ENCODE measurements at places on chromosomes 12 and 14.

DNA sequence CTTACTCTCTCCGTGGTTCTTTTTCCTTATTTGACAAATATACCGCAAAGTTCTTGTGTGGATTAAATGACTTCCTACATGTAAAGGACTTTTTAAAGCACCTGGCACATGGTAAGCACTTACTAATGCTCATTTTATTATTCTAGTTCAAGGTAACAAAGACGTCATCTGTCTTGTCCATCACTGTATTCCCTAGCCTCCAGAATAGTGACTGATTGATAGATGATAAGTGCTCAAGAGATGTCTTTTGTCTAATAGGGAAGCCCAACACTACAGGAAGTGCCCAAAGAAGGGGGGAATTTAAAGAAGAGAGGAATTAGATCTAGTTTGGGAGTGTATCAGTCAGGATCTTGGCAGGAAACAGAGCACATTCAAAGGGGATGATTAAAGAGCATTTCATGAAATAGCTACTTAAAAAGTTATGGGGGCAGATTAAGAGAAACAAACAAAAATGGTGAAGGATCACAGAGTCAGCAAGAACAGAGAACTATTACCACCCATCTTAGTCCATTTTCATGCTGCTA lies 151.9 kb downstream of the GXYLT1 start:
- DNase-seq, result no peak

GRCh38 chr12:20234474-20234873 lies 133.9 kb upstream of the PDE3A start:
- DNase-seq, result no peak

- no peak for DNase-seq
Measured at GRCh38 chr12:52656616-52657015, 4.6 kb upstream of the KRT2 start.

DNA sequence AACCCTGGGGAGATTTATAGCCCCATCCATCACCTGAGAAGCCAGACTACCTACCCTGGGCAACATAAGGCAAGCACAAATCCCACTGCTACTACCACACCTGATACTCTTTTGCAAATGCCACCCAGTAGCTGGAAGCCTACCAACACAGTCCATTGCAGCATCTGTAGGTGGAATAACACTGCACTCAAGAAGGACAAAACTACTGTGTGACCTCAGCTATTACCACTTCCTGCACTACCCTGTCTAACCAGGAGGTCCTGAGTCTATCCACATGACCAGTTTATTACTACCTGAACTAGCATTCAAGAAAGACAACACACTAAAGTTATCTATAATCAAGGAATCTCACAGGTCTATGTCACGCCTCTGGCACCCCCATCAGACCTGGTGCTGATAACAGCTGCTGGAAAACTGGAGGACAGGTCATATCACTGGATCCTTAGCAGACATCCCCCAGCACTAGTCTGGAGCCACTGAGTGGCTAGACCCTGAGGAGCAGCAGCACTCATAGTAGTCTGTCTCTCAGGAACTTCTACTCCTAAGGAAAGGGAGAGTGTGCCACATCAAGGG lies 2.9 kb upstream of the CLEC1A start:
- DNase-seq, result no peak

DNA sequence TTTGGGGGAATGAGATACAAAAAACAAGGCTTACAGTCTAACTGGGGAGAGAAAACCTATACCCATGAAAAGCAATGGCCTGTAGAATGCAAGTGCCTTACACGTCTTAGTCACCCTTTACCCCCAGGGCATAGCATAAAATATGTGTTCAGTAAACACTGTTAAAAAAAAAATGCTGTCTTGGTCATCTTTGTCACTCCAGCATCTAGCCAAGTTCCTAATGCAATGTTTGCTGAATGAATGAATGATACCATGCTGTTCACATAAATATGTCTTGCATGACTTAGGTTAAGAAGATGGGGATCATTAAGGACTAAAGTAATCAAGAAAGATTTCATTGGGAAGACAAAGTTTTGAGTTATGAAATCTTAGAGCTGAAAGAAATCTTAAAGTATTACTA lies 38.5 kb downstream of the PPP2R5E start:
- no peak for DNase-seq

GRCh38 chr12:106345746-106346145 lies 11.8 kb upstream of the POLR3B start:
- no peak for DNase-seq

DNA sequence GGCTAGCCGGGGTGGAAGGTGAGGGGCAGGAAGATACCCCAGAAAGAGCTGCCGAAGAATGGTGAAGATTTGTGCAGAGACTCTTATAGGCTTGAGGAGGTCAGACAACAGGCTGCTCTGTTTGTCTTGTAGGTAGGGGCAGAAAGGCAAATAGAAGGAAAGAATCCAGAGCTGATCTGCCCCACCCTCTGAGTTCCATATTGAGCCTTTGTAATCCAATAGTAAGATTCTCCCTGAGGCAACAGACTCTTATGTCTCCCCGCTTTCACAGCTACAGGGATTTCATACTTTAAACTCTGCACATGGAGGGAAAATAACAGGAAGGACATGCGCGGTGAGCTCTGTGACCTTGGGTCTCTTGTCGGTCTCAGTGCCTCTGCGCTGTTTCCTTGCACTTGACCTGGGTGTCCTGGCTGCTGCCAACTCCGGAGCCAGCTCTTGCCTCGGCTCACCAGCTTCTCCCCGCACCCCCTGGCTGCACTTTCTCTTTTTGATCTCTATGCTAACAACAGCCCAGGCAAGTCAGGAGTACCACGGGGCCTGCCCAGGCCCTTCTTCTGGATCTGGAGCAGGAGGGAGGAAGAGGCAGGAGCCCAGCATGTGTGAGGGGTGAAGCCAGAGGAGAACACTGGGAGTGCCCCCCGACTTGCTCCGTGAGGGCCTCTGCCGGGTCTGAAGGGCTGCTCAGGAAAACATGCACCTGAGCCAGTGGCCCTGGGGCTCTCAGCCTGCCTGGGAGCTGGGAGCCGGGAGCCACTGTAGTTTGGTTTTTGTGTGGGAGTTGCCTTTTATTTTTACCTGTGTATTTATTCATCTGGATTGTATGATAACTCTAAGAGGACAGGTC lies 75.8 kb downstream of the PPP1R36 start:
- DNase-seq, result no peak

GRCh38 chr12:118370601-118371000 lies 2.1 kb downstream of the TAOK3 start:
- DNase-seq, result no peak

DNA sequence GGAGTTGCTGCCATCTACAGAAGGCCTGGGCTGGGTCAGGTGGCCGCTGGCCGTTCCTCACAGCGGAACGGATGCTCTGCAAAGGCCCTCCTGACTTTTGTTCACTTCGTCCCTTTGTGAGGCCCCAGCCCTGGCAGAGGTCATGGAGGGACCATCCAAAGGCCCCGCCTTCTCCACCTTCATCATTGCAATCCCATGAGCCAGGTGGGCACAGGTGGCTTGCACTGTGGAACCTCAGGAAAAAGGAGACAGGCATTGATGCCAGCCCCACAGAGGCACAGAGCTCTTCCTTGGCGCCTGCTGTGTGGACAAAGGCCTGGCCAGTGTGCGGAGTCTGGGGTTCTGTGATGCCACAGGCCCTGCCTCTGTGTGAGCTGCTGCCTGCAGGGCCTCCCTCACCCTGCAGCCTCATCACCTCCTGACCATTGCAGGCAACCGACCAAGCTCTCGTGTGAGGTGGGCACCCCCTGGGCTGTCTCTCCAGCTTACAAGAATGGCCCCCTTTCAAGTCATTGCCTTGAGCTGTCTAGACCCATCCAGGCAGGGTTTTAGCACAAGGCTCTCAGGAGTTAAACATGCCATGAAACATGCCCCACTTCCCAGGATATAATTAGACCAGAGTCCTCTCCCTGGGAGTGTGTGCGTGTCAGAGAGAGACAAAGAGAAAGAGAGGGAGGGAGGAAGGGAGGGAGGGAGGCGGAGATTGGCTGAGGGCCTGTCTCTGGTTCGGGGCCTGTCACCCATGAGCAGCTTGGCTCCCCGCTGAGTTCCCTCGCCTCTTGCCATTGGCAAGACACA lies 19.3 kb downstream of the NFKBIA start:
- no peak for DNase-seq

GRCh38 chr12:90519285-90519684 lies 435.7 kb downstream of the CCER1 start:
- no peak for DNase-seq

GRCh38 chr12:28027947-28028724 lies 55.6 kb upstream of the PTHLH start:
- DNase-seq, result no peak
